Pons (tissue), 1 donor: ENCODE measurements at places on chromosomes 7 and 10.

DNA sequence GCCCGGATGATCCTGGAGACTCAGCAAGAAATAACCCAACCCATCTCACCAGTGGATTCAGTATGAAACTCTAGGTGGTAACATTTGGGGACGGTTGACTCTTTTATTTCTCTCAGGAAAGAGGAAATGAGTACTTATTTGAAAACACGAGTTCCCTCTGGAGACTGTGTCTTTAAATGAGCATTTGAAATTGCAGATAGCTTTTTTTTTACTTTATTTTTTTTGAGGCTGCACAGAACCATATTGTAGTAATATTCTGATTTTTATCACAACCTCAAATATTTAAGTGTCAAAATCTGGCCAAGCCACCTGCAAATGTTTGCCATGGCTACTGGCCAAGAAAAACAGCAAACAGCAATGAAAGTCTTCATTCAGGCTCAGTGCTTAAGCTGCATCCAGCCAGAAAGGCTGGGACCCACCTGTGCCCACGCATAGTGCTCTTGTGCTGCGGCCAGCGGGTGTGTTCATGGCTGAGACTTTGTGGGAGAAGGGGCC is 160.8 kb downstream of the CREB5 start:
- no peak for DNase-seq

- no peak for DNase-seq
These were observed 118.1 kb upstream of the RHEB start for GRCh38 chr7:151637781-151638261.

DNA sequence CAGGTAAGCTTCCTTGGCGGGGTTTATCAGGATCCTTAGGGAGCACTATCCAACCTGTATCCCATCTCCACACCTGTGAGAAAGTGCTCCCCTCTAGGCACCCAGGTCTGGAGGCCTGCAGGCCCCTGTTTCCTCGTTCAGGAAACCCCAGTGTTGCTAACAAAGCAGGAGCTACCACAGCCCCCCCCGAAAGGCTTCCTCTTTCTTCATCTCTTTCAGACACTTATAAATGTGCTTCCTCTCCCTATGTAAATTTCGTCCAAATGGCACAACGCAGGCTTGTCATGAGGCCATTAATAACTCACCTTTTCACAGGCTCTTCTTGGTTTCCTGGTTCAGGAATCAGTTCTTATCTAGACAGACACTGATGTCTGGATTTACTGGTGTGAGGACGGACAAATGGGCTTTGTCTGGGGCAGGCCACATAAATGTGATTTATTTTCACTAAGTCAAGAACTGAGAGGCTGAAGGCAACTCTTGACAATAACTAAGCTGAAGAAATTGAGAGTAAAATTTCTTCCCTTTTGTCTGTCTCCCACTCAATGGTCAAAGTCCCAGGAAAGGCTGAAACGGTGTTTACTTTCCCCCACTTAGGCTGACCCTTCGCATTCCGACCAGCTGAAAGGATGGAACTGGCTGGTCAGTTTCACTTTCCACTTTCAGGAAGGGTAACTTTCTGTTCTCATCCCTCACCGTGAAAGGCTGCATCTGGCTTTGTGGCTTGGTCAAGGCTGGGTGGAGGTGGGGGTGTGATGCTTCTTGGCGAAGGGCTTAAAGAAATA is 46.8 kb downstream of the PIK3AP1 start:
- DNase-seq = peak; percentile 76

GRCh38 chr7:99379043-99379577 is 4.6 kb downstream of the ARPC1B start:
- DNase-seq = peak; percentile 70

DNA sequence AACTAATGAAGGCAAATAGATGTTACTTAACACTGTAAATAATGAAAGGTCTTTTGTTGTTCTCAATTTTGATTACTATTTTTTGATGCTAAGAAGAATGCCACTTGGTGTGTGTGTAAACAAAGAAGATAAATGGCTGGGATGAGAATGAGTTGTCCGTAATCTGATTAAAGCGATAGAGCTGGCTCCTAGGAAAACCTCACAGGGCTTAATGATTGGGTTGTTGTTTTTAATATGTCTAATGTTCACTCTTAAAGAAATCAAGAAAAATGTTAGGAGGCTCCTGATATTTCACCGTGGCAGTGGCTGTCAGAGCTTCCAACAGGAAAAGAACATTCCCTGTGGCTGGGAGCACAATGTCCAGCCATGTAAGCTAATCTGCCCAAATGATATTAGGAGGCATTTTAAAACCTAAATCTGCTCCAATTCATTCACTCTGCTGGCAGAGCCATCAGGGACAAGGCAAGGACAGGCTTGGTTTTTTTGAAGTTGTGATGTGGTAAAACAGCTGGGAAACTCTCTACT is 243.9 kb downstream of the SNX10 start:
- DNase-seq = no peak

DNA sequence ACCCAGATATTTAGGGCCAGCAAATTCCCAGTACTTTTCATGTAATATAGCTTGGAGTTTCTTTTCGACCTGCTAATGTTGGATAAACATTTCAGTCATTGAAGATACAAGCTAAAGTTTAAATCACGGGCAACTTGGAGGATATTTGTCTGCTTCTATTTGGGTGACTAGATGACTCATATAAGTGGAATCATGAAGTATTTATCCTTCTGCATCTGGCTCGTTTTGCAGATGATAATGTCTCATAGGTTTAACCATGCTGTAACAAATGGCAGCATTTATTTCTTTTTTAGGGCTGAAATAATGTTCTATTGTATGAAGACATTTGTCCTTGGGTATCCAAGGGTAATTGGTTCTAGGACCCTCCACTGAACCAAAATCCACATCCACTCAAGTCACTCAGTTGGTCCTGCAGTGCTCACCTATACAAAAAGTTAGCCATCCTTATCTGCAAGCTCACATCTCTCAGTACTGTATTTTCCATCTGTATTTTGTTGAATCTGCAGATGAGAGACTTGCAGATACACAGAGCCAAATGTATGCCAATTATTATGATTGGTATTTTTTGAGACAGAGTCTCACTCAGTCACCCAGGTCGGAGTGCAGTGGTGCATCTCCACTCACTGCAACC is 187.2 kb upstream of the CSTF2T start:
- DNase-seq = no peak

DNA sequence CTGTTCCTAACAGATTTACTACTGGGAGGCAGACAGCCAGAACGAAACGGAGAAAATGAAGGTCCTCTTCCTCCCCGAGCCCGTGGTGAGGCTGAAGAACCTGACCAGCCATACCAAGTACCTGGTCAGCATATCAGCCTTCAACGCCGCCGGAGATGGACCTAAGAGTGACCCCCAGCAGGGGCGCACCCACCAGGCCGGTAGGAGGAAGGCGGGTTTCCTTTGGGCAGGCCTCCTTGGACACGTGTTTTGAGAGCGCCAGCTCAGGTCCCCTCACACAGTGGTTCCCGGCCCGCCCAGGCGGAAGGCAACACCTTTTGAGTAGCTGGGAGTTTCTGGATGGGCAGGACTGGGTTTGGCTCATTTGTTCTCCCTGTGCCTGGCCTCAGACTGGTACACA is 474.0 kb upstream of the FOXK1 start:
- DNase-seq = no peak

- DNase-seq = no peak
These were observed 46.3 kb downstream of the INSYN2A start for GRCh38 chr10:127150136-127150535.

- DNase-seq = no peak
These were observed 713.5 kb downstream of the SORCS1 start for GRCh38 chr10:106450966-106451365.

DNA sequence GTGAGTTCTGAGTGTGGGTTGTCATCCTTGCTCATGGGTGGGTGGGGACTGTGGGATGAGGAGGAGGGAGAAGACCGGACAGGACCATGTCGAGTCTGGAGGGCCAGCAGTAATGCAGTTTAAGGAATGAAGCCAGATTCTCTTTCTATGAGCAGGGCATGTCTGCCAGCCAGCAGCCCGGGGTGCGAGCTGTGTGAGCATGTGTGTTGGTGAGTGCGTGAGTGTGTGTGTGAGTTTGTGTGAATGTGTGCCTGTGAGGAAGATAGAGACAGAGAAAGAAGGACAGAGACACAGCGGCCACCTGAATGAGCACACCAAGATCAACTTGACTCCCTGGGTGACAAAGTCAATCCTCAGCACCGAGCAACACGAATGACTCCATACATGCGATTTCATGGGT is 52.3 kb downstream of the ADARB2 start:
- DNase-seq = no peak

DNA sequence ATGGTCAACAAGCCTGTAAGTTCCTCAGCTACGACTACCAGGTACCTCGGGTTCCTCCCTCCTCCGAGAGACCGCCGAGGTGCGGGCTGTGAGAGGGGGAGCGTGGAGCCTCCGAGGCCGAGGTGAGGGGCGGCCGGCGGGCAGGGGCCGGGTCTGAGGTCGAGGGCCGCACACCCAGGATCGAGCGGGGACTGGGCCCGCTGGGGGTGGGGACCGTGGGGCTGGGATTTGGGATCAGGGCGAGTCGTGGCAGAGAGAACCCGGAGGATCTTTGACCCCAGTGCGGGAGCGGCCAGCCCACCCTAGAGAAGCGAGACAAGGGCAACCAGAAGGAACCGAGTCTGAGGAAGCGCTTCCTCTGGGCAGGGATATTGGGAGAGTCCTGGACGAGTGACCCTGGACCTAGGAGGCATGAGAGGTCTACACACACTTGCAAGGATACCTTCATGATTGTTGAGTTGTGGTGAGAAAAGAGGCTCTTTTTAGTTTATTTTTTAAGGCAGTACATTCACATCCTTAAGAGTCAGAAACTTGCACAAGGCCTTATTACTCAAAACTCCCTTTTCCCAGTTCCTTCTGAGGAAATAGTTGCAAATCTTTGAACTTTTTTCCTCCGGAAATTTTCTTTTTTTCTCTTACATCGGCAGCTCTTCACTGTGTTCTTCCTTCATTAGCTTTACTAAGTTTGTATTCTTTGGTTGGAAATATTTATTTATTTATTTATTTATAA is 395 bp downstream of the ZNF487 start:
- no peak for DNase-seq

DNA sequence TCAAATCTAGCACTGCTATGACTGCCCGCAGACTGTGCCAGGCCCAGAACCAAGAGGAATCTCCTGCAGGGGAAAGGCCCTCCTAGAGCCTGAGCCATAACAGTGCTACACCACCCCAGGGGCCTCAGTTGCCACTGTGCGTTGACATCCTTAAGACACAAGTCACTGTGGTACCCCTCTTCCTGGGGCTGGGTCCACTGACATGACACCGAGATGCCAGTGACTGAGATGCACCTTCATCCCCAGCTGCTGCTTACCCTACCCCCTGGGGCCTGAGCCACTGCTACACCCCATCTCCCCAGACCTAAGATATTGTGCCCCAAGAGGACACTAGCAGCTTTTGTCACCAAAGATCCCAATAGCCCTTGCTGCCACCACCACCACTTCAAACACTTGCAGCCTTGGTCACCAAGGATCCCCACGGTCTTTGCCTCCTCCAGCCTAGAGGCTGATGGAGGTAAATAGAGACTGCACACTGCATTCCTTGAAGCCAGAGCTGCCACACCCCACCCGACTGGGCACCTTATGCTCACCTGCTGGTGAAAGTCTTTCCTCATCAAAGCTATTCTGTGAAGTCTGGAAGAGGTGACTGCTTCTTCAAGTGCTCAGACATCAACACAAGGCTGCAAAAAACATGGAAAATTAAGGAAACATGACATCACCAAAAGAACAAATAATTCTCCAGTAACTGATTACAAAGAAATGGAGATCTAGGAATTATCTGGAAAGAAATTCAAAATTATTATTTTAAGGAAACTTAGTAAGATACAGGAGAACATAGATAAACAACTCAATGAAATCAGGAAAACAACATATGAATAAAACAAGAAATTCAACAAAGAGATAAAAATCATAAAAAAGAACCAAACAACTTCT is 40.4 kb upstream of the SHH start:
- DNase-seq = no peak

GRCh38 chr7:27746978-27747377 is 7.0 kb downstream of the TAX1BP1 start:
- DNase-seq = no peak

DNA sequence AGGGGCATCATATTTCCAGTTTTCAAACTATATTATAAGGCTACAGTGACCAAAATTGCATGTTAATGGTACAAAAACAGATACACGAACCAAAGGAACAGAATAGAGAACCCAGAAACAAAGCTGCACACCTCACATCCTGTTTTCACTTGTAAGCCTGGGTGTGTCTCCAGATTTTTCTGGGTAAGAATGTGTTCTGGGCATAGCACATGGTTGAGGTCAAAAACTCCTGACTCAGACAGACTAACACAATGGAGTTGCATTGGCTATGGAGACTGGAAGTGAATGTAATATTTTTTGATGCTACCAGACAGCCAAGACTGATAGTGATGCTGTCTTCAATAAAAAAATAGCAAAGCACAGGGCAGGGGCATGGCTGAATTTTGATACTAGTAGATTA is 1175.2 kb downstream of the NXPH1 start:
- no peak for DNase-seq

DNA sequence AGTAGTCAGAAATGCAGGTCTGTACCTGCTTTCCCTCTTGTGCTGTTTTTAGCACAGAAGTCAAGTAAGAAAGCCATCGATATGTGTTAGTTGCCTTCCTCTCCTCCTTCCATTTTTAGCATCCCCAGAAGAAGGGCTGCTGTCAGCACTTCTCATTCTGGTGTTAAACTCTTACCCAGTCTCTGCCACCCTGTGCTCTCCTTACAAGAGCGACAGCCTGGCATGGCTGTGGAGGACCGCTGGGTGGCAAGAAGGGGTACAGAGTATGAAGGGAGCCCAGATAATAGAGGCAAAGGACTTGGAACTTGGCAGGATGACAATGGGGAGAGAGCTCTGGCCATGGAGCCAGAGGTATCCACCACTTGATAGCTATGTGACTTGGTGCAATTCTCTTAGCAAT is 103.5 kb downstream of the RPS24 start:
- no peak for DNase-seq

GRCh38 chr7:16471933-16472332 is 6.4 kb upstream of the SOSTDC1 start:
- DNase-seq = peak; percentile 67

GRCh38 chr7:102281785-102282184 is 4.9 kb upstream of the SH2B2 start:
- DNase-seq = no peak

- DNase-seq = no peak
These were observed 9.0 kb upstream of the STARD3NL start for GRCh38 chr7:38168890-38169570.

DNA sequence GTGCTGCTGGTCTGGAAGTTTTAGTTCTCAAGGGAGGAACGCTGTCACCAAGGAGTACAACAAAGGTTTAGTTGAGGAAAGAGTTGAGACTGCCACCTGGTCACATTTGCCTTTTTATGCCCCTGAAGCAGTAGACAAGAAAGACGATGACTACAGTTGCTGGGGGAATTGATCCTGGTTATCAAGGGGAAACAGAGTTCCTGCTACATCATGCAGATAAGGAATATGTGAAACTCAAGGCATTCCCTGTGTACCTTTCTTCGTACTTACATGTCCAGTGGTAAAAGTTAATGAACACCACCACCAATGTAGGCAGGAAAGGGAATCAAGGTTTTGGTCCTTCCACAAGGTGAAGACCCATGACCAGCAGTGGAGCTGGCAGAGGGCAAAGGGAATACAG is 31.8 kb downstream of the SLC35B4 start:
- DNase-seq = no peak

- DNase-seq = no peak
These were observed 46.4 kb upstream of the RSBN1L start for GRCh38 chr7:77649716-77650349.
